NCI-H187 treated with DMSO at 0.1 percent for 48 hours (cell line): ENCODE measurements at places on chromosomes 7 and 10.

GRCh38 chr10:80909254-80909653 is 371.6 kb downstream of the SH2D4B start:
- DNase-seq: no peak

DNA sequence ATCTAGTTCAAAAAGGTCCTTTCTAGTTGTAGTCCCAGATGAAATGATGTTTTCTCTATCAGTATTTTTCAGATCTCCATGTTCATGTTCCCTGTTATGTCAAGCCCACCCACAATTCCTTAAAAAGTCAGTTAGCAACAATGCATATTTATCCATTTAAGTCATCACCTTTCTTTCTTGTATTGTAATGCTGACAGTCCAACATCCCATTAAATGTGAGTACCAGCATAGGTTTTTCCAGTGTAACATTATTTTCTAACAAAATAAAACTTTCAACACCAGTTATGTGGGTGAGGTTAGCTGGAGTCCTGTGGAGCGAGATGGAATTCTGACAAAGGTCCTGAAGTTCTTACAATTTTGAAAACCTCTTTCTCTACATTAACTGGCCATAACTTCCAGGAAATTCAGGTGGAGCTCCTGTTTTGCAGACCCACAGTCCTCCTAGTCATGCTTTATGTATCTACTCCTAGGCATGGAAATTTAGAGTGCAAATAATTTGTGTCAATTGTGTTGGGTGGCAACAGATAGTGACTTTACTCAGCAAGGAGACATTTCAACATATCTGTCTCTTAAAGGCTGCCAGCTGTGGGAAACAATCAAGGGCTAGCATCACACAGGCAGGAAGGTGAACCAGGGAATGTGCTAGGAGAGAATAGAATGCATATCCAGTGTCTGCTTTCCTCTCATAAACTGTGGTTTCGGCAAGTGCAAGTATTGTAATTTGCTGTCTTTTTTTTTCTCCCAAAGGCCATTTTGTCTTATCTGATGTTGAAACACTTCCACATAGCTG is 162.6 kb downstream of the MTERF1 start:
- no peak for DNase-seq

GRCh38 chr10:14195433-14195832 is 135.3 kb downstream of the FRMD4A start:
- no peak for DNase-seq

- DNase-seq: no peak
Observed at GRCh38 chr10:6195846-6196245, 6.9 kb upstream of the PFKFB3 start.
